Hematopoietic multipotent progenitor cell (in vitro differentiated cells): ENCODE measurements at places on chromosomes 16 and 17.
A peak's percentile ranks its signal among the peaks of the same experiment; 100 is the strongest.

GRCh38 chr16:19919142-19919541 is 34.5 kb upstream of the GPRC5B start:
- no peak for DNase-seq

GRCh38 chr17:44314031-44314430 is 5.6 kb downstream of the RUNDC3A start:
- DNase-seq = no peak

GRCh38 chr17:43690624-43691316 is 29.0 kb upstream of the MEOX1 start:
- DNase-seq = no peak

GRCh38 chr17:29597361-29598172 is 4.6 kb downstream of the ANKRD13B start:
- DNase-seq = no peak

- peak; percentile 14 for DNase-seq
These were observed 27.6 kb downstream of the CCDC40 start for GRCh38 chr17:80063830-80064585.

- no peak for DNase-seq
These were observed 22.4 kb upstream of the SEC14L1 start for GRCh38 chr17:77118251-77118928.

DNA sequence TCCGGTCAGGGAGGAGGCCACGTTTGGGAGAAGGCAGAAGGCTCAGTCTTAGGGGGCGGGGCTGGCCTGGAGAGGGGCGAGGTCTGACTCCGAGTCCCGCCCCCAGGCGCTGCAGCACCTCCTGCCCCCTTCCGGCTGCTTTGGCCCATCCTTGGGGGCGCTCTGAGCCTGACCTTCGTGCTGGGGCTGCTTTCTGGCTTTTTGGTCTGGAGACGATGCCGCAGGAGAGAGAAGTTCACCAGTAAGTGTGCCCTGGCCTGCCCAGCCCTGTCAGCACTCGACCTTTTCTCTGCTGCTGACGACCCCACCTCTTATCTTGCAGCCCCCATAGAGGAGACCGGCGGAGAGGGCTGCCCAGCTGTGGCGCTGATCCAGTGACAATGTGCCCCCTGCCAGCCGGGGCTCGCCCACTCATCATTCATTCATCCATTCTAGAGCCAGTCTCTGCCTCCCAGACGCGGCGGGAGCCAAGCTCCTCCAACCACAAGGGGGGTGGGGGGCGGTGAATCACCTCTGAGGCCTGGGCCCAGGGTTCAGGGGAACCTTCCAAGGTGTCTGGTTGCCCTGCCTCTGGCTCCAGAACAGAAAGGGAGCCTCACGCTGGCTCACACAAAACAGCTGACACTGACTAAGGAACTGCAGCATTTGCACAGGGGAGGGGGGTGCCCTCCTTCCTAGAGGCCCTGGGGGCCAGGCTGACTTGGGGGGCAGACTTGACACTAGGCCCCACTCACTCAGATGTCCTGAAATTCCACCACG is 1.5 kb downstream of the TNFRSF12A start:
- peak; percentile 73 for DNase-seq

GRCh38 chr17:8159459-8160223 is 3.1 kb downstream of the VAMP2 start:
- DNase-seq = no peak

DNA sequence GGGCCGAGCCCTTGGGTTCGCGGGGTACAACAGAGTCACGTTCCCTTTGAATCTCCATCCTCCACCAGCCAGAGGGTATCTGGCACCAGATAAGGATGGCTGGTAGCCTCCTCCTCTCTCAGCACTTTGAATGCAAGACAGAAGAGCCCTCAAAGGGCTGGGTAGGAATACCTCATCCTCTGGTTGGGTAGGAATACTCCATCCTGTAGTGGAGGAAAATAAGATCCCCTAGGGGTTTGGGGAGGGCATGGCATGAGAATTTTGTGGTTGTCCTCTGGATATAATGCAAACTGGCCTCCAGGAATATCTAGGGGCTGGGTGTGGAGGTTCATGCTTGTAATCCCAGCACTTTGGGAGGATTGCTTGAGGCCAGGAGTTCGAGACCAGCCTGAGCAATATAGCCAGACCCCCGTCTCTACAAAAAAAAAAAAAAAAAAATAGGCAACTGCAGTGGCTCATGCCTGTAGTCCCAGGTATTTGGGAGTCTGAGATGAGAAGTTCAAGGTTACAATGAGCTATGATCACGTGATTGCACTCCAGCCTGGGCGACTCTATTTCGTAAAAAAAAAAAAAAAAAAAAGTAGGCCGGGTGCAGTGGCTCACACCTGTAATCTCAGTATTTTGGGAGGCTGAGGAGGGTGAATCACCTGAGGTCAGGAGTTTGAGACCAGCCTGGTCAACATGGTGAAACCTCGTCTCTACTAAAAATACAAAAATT is 2.7 kb downstream of the IGFBP4 start:
- DNase-seq = no peak

GRCh38 chr17:68101987-68102314 is 66.4 kb downstream of the KPNA2 start:
- DNase-seq = no peak

GRCh38 chr16:10188236-10188635 is 6.0 kb upstream of the GRIN2A start:
- DNase-seq = no peak

GRCh38 chr16:7581175-7581574 is 248.5 kb downstream of the RBFOX1 start:
- DNase-seq = no peak

GRCh38 chr17:62805234-62805633 is 2.9 kb downstream of the MARCHF10 start:
- no peak for DNase-seq

DNA sequence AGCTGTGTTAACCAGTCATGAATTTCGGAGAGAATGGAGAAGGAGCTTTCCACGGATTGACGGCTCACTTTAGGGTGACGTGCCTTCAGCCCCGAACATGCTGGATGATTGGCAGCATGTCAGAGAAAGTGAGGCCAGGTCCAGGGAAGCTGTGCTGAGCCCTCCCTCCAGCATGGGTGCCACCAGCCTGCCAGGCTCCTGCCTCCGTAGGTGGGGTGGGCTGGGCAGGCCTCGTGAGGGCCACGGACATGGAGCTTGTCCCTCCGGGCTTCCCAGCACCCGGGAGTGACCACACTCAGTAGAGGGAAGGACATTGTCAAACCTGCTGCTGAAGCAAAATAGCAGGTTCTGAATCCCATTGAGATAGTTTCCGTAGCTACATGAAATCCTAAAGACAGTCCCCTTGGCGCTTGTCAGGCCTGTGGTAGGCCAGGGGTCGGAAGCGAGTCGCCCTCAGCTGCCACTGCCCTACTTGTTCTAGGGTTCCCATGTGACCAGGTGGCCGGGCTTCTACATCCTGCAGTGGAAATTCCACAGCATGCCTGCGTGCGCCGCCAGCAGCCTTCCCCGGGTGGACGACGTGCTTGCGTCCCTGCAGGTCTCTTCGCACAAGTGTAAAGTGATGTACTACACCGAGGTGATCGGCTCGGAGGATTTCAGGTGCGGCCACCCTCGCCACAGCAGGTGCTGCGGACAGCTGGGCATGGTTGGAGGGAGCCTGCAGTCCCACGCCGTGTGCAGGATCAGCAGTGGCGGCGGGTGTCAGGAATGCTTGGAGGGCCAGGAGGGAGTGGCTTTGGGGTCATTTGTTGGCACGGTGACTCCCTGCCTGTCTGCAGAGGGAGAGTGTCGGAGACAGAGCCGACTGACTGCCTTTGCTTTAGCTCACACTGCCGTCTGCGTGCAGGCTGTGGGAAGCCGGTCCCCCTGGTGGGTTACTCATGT is 72.3 kb downstream of the SEC14L1 start:
- no peak for DNase-seq

DNA sequence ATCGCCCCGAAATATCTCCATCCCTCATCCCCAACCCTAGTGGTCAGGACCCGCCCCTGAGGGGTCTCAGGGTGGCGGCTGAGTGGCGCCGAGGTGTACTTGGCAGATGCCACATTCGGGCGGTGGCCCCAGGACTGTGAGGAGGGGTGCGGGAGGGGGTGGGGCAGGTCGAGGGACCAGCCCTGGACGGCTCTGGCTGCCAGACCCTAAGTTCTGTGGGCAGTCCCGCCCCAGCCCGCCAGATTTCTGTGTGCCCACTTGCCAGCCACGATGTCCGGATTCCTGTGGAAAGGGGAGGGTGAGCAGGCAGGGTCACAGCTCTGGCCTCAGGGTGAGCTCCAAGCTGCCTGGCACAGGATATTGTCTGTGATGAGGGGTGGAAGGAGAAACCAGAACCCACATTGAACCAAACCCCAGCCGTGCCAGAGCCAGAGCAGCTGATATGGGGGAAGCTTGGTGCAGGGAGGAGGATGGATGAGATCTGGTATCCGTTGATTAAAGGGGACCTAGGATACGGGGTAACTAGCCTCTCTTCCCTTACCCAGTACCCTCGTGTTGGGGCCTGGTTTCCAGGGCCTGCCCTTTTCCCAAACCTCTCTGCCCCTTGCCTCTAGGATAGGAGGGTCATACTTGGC is 1.1 kb upstream of the CHAD start:
- no peak for DNase-seq

DNA sequence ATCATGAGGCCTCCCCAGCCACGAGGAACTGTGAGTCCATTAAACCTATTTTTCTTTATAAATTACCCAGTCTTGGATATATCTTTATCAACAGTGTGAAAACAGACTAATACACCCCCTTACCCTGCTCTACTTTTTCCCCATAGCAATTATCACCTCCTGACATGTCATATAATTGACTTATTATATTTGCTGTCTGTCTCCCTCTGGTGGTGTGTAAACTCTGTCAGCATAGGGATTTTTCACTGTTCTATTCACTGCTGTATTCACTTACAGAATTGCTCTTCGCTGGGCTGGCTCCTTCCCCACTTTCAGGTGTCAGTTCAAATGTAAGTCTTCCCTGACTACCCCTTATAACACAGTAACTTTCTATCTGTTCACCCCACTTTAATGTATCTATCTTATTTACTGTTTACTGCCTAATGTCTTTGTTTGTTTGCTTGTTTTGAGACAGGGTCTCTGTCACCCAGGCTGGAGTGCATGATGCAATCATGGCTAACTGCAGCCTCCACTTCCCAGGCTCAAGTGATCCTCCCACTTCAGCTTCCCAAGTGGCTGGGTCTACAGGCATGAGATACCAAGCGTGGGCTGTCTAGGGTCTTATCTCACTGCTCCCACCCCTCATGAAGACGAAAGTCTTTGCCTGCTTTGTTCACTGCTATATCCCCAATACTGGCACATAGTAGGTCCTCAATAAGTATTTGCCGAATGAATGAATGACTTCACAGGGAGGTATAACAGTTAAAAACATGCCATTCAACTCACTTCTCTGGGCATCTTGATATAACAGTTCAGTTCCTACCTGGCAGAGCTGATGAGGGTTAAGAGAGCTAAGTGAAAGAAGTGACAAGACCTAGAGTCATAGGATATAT is 52.4 kb upstream of the CDH3 start:
- DNase-seq = peak; percentile 32

DNA sequence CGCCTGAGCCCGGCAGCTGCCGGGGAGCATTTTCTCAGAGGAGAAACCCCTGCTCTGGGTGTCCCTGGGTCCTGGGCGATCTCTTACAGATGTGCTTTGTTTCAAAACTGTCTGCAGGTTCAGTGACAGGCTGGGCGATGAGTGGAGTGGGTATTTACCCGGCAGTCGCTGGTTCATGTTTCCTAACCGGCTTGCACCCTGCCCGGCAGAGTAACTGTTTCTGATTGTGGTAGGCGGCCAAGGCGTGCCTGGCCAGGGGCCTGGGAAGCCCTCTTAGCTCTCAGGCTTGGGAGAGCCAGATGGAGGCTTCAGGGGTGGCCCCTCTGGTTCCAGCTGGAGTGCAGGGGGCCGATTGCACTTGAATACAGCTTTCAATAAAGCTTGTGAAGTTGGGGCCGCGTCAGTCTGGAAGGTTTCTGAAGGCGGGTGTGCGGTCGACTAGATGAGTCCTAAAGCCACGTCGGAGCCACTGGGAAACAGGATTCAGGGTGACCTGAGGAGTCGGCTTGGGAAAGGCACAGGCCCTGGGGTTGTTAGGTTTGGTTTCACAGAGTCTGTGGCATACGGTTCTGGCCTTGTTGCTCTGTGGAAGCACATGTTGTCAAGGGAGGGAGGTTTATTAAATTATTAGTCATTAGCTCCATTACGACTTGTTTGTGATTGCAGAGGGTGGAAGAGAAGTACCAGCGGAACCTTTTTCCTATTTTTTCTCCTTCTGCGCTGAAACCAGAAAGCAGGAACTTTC is 1.4 kb downstream of the BAIAP2 start:
- DNase-seq = no peak

DNA sequence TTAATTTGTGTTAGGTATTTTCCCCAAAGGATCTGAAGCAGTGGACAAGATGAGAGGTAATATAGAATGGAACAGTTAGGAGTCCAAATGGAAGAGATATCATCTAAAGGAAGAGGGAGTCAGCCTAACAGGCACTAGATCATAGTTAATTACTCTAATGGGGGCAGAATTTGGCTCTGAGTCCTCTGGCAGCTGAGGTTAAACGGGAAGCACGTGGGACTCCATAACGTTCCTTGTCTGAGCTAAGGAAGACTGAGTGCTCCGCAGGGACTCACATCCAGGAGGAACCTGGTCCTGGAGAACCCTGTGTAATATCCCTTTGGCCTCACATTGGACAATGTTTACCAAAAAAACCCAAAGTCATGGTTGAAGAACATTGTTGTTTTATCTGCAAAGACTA is 46.6 kb upstream of the TEX2 start:
- no peak for DNase-seq

GRCh38 chr16:86490859-86491639 is 19.3 kb upstream of the FOXF1 start:
- no peak for DNase-seq

- DNase-seq = no peak
These were observed 203.6 kb downstream of the RAB11FIP4 start for GRCh38 chr17:31595076-31595475.

DNA sequence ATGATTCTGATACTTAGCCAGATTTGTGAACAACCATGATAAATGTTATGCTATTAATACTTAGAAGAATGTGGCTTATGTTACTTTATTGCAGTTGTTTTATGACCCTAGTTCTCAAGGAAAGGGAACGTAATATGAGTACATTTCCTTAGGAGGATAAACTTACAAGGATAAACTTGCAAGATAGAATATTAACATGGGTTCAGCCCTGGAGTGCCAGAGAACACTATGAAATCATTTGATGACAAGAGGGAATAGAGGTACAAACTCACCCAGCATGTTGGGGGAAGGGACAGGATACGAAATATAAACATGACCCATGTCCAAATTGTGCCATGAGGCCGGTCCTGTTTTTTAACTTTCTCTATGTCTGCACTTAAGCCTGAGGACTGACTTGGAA is 13.0 kb upstream of the ABCA5 start:
- no peak for DNase-seq

DNA sequence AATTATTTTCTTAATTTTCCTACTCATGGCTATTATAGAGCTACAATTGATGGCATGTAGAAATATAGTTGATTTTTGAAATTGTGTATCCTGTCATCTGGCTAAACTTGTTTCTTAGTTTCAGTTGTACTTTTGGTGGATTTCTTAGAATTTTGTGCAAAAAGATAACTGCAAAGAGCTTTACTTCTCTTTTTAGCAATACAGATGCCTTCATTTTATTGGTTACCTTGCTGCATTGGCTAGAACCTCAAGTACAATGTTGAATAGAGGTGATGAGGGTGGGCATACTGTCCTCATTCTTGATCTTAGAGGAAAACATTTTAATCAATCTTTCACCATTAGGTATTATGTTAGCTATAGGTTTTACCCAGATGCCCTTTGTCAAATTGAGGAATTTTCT is 67.9 kb downstream of the METRNL start:
- DNase-seq = no peak
